ENCODE measurements at places on chromosomes 3 and 15.

GRCh38 chr3:191008074-191008473 is 145.6 kb upstream of the GMNC start:
- no peak for DNase-seq

- no peak for DNase-seq
Observed at GRCh38 chr3:147360646-147361453, 45.5 kb downstream of the ZIC4 start.

GRCh38 chr15:64911311-64912186 is at the start of gene ANKDD1A:
ANKDD1A (plus strand) TSS chr15:64911902; CDS start chr15:64911931, 29 bp downstream.
- peak; percentile 29 for DNase-seq

DNA sequence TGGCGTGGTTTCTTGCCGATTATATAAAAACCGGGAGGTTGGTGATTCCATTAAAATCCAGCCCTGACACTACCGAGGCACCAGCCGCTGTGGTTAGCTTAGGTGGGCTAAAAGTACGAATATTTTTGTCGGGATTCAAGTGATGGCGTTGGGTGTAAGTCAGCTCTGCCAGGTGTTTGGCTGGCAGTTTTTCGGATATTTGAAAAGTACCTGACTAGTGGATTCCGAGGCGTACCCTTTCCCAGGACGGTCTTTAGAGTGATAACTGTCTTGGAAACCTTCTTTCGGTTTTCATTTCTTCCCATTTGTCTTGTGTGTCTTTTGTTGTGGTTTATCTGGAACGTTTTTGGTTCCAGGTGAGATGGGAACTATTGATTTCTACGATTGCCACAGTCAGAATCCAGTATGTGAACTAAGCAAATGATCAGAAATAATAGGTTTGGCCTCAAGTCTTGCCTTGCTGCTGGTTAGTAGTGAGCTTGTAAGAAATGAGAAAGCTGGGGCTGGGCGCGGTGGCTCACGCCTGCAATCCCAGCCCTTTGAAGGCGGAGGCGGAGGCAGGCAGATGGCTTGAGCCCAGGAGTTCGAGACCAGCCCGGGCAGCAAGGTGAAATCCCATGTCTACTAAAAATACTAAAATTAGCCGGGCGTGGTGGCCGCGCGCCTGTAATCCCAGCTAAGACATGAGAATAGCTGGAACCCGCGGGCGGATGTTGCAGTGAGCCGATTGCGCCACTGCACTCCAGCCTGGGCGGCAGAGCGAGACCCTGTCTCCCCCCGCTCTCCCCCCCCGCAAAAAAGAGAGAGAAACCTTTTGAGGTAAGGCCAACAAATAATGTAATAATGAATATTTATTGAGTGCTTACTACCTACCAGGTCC is 1.4 kb downstream of the FYTTD1 start:
- DNase-seq, result peak; percentile 1

DNA sequence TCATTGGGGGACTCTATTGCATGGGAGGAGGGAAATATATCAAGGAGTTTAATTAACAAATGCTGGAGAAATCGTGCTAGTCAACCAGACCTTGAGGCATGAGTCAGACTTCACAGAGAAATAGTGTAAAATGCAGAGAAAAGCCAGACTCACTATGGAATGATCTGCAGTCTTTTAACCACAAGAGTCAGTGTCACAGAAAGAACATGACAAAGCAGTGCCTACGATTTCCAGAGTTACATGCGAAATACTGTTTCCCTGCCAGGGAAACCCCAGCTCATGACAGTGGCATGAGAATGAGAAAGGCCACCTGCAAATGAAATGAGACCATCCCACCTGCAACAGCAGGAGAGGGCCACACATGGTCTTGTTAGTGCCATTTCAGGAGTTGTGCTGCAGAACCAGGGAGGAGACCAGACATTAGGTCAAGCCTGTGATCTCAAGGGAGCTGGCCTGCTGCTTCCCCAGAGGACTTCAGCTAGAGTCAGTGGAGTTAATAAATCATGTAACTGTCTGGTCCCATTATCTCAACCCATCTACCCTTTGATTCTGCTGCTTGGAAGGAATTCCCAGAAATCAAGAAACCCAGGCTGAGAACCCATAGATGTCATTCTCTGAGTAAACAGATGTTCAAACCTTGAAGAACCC is 79.0 kb downstream of the ERC2 start:
- DNase-seq, result no peak

DNA sequence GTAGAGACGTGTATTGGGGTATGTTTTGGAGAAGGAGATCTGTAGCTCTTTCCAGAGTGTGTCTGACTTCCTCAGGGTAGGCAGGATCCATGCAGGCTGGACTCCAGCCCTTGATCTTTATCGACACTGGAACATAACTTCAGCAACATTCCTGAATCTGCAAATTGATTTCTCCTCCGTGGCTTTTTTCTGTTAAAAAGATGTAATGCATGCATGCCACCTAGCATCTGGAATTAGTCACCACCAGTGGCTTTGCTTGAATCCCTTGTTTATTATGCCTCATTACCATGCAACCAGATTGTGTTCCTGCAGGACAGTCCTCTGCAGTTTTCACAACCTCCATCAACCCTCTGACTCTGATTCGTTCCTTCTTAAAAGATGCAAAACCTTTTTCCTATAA is 86.1 kb downstream of the CCNL1 start:
- no peak for DNase-seq

DNA sequence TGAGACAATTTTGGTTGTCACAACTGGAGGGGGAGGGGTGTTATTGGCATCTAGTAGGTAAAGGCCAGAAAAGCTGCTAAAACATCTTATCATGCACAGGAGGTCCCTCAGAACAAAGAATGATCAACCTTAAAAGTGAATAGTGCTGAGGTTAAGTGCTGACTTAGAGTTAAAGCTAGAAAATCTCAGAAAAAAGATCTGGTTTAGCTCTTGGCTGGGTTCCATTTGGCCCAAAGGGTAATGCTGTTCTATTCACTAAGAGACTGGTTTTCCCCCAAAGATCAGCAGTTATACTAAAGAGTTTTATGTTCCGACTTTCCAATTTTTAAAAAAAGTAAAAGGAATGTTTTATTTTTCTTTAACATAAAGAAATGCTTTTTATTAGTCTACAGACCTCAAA is 15.6 kb downstream of the DCBLD2 start:
- no peak for DNase-seq

- no peak for DNase-seq
Observed at GRCh38 chr3:18717598-18717997, 292.5 kb upstream of the SATB1 start.

DNA sequence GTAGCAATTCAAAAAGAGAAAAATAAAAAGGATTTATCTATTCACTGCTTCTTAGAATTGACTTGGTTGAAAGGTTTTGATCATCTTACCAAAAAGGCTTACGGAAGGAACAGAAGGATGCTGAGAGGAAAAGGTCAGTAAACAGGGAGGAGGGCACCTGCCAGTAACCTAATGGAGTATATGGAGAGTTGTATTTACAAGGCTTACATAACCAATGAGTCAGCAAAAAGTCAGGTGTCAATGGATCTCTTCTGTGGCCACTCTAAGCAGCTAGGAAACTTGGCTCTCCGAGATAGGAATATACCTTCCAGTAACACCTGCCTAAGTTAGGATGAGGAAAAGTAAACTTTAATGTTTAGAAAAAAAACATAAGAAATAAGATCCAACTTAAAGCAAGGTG is 80.5 kb upstream of the PLXND1 start:
- DNase-seq, result no peak

DNA sequence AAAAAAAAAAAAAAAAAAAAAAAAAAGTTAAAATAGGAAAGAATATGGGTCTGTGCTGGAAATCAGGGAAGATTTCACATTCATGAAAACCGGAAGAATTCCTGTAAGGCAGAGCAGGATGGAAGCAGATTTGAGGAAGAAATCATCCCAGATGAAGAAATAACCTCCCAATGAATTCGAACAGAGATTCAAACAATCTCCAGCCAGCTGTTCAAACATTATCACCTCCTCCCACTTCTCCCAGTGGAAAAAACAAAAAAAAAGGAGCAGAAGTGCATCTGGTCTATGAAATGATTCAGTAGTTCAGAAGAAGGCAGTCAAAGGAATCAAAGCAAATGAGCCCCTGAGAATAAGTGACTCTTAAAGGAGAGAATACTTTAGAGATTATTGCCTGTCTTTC is 33.1 kb downstream of the CP start:
- no peak for DNase-seq

DNA sequence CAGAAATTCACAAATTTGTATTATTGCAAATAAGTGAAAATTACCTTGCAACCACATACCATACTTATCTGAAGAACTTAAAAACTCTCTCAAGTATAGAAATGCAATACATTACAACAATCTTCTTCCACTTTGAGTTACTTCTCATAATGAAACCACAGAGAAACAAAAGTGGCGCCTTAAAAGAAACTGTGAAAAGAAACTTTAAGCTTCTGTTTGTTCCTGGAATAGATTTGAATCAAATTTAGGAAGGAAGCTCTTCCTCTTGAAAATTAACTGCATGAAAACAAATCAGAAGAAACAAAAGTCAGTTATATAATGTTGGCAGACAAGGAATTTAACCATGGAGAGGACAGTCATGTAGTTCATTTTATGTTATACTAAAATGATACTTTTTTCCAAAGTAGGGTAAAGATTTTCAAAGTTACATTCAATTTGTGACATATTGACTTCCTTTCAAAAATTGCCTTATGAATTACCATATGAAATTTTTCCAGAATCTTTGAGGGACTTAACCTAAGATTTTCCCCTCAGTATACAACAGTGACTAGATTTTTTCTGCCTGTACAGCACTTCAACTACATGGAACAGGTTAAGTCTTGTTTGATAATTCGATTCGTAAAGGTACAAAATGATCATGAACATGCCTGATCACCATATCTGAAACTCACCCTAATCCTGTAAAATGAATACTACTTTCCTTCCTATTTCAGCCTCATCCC is 57.6 kb upstream of the TNFSF10 start:
- no peak for DNase-seq

DNA sequence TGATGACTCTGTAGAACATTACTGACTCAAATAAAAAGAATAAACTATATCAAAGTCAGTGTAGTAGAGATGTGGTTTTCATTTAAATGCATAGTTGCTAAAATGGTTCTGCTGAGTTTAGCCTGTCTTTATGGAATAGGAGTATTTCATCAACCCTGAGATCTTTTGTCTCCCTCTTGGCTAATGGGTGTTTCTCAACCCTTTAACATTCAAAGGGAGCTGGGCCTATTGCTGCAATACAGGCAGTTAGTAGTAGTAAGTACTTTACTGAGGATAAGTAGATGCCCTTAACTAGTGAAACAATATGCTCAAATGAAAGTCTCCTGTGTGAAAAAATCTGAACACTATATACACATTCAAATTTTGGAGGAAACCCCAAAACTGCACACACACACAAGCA is 184.7 kb upstream of the TTC14 start:
- no peak for DNase-seq

DNA sequence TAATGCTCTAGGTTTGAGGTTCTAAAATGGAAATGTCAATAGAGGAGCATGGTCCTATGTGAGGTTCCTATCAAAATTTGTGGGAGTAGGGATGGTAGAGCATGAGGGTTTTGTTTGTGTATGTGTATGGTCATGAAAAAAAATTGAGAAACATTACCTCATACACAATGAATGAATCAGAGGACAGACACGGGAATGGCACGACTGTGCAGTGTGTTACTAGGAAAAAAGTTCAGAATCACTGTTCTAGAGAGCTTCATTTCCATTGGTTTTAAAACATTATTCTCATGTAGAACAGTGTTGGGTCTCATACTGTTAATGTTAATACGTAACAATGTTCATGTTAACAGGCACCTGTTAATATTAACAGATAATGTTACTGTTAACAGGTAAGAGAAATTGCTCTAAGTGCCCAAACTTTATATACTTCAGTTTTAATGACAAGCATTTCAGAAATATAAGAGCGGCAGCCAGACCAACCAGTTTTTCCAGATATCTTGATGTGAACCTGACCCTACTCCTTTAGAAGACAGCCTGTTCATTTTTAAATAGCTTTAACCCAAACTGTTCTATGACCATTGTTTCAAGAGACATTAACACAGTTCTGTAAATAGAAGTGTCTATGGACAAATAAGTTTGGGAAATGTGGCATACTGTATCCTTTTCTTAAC is 48.0 kb downstream of the SLC15A2 start:
- no peak for DNase-seq

DNA sequence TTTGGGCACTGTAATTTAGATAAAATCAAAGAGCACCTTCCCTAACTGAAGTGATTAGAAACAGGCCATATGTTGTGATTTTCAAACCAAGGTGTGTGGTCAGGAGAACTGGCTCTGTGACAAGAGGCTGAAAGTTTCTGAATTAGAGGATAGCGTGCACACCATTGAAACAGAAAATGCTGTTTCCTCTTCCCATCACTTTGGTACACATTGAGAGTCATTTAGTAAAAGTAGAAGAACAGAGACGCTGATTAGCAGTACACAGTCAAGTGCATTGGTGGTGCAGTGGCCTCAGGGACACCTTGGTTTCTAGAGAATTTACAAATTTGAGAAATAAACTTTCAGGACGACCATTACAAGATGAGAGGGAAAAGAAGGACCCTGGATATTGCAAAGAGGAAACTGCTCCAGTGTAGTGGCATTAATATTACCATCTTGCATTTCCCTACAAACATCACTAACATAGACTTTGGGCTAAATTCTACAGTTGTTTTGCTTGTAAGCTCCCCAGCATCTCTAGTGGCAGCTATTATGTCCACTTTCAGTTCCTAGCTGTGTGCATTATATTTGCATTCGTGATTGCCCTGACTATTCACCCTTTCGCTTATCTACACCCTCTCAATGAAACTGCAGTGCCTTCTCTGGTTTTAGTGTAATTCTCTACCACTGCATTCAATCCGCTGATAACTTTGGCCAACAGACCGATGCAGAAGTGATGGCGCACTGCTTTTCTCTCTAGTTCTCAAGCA is 728.1 kb upstream of the GRM7 start:
- DNase-seq, result no peak

GRCh38 chr3:182697345-182697919 is 95.9 kb upstream of the ATP11B start:
- DNase-seq, result no peak

GRCh38 chr15:41996921-41997592 is 23.8 kb downstream of the PLA2G4E start:
- DNase-seq, result no peak

DNA sequence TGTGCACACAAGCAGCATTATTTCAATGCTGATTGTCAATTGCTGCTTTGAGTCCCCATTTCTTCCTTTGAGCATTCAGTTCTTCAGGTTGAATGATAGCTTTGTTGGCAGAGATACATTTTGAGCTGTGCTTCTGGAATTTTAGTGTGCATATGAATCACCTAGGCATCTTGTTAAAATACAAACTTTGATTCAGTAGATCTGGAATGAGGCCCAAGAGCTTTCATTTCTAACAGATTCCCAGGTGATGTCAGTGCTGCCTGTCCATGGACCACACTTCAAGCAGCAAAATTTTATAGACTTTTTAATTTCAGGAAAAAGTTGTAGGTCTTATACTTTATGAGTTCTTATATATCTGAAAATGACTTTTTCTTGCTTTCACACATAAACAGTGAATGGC is 131.1 kb downstream of the ADAMTSL3 start:
- DNase-seq, result no peak

GRCh38 chr15:62482785-62483429 is 317.8 kb upstream of the C2CD4B start:
- no peak for DNase-seq

GRCh38 chr3:179288845-179289244 is 34.0 kb upstream of the ZNF639 start:
- no peak for DNase-seq

GRCh38 chr3:115436767-115437301 is 186.5 kb upstream of the GAP43 start:
- DNase-seq, result no peak

GRCh38 chr15:70336425-70337009 is 238.8 kb upstream of the TLE3 start:
- no peak for DNase-seq

GRCh38 chr3:61981060-61981459 is 392.3 kb downstream of the FEZF2 start:
- DNase-seq, result no peak

GRCh38 chr15:65688462-65688861 is 66.7 kb downstream of the SLC24A1 start:
- DNase-seq, result no peak
